CD4-positive, CD25-positive, alpha-beta regulatory T cell (primary cell): ENCODE measurements at places on chromosomes 16 and 17. TPM values are rescaled to one million over a fixed set of nuclear protein-coding genes. Genes with fewer than 3 reads are reported as not detected.

GRCh38 chr16:12293017-12293618 lies 316.6 kb downstream of the SNX29 start:
- no peak for DNase-seq

DNA sequence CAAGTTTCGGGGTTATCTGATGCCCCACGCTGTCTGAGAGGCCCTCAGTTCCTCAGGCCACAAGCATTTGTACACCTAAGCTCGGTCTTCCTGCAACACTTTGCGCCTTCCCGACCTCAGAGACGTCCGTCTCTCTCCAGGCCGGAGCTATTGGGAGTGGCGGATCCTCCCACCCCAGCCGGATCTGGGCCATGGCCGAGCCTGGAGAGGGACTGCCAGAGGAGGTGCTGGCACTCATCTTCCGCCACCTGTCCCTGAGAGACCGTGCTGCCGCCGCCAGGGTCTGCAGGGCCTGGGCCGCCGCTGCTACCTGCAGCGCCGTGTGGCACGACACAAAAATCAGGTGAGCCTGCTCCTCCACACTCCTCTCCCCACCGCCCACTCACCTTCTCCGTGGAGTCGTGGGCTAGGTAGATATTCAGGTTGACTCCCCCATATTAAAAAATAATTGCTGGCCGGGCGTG lies 1.9 kb downstream of the FBXL8 start:
- DNase-seq: no peak

DNA sequence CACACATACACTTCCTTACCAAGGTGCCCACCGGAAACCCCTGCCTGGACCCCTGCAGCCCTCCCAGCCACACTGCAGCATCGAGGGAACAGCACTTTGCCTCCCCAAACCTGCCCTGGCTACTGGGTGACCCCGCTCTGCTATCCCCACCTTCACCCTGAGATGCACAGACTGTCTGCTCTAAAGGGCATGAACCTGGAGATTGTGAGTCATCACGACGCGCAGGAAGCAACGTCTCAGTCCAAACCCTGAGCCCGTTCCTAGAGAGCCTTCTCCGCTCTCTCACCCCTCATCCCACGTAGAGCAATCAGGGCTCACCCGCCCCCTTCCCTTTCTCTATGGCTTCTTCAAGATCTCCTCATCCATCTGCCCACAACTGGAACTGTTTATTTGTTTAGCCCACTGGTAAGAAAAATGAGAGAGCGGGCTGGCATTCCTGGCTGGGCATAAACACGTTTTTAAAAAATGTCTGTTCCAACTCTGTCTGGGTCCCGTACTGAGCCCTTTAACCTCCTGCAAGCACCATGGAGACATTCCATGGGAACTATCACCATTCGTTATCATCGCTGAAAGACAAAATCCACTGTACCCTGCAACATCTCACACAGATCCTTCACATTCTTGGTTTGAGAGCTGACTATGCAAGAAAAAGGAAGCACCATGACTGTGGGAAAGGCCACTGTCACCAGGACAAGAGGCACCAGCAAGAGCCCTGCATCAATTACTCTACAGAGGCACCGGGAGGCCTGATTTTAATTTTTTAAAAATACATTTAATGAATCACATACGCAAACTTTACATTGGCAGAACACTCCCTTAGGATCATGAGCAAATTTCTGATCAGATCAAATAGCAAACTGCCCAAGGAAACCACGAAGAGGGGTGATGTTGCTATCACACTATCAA lies 28.2 kb downstream of the ZFHX3 start:
- no peak for DNase-seq

The TEX19 gene
- total RNA-seq: not detected

The LRRC37A3 gene
- total RNA-seq: 82.8 TPM

The TRPV2 gene
- total RNA-seq: 125 TPM
